Activated T-helper 1 cell treated with Interleukin-2 at 50 U/mL for 16 hours (primary cell): ENCODE measurements at places on chromosomes 6 and 20.

- DNase-seq: no peak
These were observed 205.9 kb upstream of the TAB2 start for GRCh38 chr6:149111556-149112115.

- no peak for DNase-seq
These were observed 4.9 kb downstream of the REV3L start for GRCh38 chr6:111478064-111478476.

- no peak for DNase-seq
These were observed 106.3 kb downstream of the TNFRSF21 start for GRCh38 chr6:47203266-47203937.

DNA sequence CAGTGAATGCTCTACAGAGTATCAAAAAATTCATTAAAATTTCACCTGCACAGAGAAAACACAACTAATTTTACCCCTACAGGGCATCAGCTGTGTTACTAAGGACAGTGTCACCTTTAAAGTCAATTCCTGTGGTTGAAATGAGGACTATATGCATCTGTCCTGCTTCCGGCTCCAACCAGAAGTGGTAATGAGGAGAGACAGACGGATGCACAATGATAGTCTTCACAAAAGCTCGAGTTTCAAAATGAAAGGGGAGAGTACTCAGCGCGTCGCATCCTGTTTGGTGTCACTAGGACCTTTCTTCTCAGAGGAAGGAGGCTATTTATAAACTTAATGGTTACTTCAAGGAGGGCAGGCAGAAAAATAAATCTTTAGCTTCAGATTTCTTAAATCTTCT is 86.5 kb downstream of the LYRM4 start:
- DNase-seq: peak; percentile 17

GRCh38 chr6:40164345-40164755 is 230.1 kb upstream of the MOCS1 start:
- no peak for DNase-seq

DNA sequence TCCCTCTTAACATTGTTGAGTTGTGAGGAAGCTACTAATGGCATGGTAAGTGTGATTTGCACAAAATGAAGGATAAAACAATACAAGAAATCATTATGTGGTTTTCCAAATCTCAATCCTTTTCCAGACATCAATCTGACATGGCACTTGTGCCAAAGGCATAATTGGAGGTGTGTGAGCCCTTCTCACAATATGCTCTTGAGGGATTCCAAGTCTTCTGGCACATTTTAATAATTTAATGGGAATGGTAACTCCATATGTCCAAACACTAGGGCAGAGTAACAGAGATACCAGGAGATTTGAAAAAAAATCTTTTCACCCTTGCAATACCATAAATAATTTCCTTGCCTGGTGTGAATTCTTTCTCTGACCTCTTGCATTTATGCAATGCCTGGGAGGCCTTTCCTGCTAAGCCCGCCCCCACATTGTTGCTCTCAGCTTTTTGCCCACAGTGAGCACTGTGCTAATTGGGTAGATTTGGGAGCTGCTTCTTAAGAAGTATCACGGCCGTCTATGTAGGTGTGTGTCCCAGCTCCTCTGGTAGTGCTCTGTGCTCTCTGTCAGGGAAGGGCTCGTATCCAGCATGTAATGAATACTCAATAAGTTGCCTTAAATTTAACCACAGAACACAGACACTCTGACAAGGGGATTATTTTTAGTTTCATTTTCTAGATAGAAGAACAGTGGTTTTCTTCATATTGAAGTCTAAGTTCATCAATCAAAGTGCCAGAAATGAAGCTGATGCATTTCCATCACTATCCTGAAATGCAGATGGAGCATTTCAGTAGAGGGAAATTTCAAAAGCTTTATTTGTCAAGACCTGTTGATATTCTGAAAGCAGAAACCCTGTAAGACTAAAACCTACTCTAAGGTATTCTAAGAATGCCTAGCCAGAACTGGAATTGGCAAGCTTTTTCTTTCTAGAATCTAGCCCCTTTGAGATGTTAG is 54.4 kb upstream of the CEP85L start:
- no peak for DNase-seq

GRCh38 chr6:40586369-40587201 is 579 bp downstream of the LRFN2 start:
- no peak for DNase-seq
